Psoas muscle (tissue), 8 donors: ENCODE measurements at places on chromosomes 16 and 17. TPM values are rescaled to one million over a fixed set of nuclear protein-coding genes. Genes with fewer than 3 reads are reported as not detected.

Gene KREMEN2
- not detected for total RNA-seq

Gene TEKT5
- total RNA-seq, result not detected

Gene KRT12
- total RNA-seq, result not detected

Gene CCDC40
- total RNA-seq, result 0.71 TPM

Gene TBC1D3E
- total RNA-seq, result not detected

Gene COG8
- 28.3 TPM for total RNA-seq

Gene TP53TG3
- total RNA-seq, result not detected

Gene GDPD1
- 1.5 TPM for total RNA-seq

Gene CDRT15
- not detected for total RNA-seq

Gene CD68
- total RNA-seq, result 15.8 TPM

Gene TTC19
- 31.5 TPM for total RNA-seq

Gene MYH8
- 0.32 TPM for total RNA-seq
